ENCODE measurements at places on chromosomes 11 and 22.

DNA sequence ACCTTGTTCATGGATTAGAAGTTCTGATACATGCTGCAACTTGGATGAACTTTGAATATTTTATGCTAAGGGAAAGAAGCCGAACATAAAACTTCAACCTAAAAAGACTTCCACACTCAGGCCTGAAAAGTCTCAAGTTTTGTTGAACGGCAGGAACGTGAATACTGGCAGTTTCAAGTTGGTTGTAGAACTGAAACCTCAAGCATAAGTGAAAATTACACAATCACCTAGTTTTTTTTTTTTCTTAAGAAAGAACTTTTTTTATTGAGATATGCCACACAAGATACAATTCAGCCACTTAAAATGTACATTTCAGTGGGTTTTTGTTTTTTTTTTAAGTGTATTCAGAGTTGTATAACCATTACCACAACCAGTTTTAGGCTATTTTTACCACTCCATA lies 50.8 kb upstream of the ADORA2A start:
- DNase-seq, result no peak

GRCh38 chr11:64120951-64121569 lies 44.9 kb downstream of the MACROD1 start:
- DNase-seq, result no peak

GRCh38 chr11:131724436-131724975 lies 354.1 kb downstream of the NTM start:
- DNase-seq, result no peak

DNA sequence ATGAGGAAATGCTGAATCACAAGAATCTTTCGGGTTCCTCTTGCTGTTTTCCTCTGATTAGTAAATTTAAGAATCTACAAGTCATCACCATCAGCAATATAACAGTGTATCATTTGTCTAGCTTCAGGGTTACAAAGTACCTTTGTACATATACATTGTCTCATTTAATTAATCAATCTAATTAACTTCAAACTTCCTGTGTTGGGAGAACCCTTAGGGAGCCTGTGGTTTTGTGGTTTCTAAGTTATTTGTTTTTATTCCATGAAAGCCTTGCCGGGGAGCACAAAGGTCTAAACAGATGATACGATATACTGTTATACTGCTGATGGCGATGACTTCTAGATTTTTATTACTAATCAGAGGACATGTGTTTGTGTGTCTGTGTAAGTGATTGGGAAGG lies 41.0 kb downstream of the TIMP3 start:
- DNase-seq, result no peak
